ENCODE measurements at places on chromosomes 1 and 21. TPM values are rescaled to one million over a fixed set of nuclear protein-coding genes. Genes with fewer than 3 reads are reported as not detected.

Gene CRNN
- not detected for total RNA-seq

Gene S100A3
- 2.0 TPM for total RNA-seq

Gene CRP
- not detected for total RNA-seq

Gene PROK1
- not detected for total RNA-seq

Gene FAM72C
- 0.13 TPM for total RNA-seq

Gene KCNK2
- total RNA-seq = 46.6 TPM

Gene GSTM5
- 9.1 TPM for total RNA-seq

Gene BCAR3
- total RNA-seq = 19.6 TPM
